ENCODE measurements at places on chromosomes 1 and 21. TPM values are rescaled to one million over a fixed set of nuclear protein-coding genes. Genes with fewer than 3 reads are reported as not detected.

GRCh38 chr1:14110040-14110439, 410.1 kb downstream of the PRDM2 start:
- no peak for DNase-seq

DNA sequence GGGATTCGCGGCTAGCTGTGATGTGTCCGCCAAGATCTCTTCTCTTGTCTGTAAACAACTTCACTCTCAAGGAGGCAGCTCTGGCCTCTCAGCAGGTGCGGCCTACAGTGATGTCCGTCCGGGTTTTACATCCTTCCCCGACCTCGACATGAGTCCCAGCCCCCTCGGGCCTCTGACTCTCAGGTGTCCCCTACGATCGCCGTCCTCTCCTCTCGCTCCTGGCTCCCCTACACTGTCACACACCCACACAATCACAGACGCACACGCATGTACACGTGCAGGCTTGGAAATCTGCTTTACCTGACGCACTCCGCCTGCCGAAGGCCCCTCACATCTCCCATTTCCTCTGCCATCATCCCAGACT, 797 bp upstream of the RSPH1 start:
- DNase-seq: no peak

The PTPN7 gene
- total RNA-seq: 0.27 TPM

- DNase-seq: no peak
Measured at GRCh38 chr21:36571556-36571955, 91.6 kb upstream of the CLDN14 start.

GRCh38 chr1:211551638-211552460, 27.1 kb downstream of the SLC30A1 start:
- DNase-seq: no peak

GRCh38 chr1:98429965-98430443, 231.5 kb upstream of the SNX7 start:
- DNase-seq: no peak

The RNF186 gene
- total RNA-seq: not detected

The SH2D1B gene
- total RNA-seq: 0.16 TPM

The CIART gene
- total RNA-seq: 11.8 TPM

The GBP2 gene
- total RNA-seq: 11.1 TPM

- DNase-seq: no peak
Measured at GRCh38 chr1:64855557-64855956, 110.7 kb downstream of the RAVER2 start.

The PDC gene
- not detected for total RNA-seq

The PFKFB2 gene
- 77.9 TPM for total RNA-seq

DNA sequence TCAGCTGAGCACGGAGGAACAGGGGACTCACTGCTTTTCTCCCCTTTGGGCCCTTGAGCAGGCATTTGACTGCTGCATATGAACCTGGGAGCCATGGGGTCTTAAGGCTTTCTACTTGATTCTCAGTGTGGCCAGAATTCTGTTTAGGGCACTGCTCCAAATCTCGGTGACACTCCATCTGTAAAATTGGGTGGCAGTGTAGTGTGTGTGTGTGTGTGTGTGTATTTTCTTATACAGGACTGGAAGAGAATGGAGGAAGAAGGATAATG, 162.2 kb downstream of the PBX1 start:
- DNase-seq: no peak

- no peak for DNase-seq
Measured at GRCh38 chr1:222073307-222073995, 331.6 kb upstream of the DUSP10 start.

DNA sequence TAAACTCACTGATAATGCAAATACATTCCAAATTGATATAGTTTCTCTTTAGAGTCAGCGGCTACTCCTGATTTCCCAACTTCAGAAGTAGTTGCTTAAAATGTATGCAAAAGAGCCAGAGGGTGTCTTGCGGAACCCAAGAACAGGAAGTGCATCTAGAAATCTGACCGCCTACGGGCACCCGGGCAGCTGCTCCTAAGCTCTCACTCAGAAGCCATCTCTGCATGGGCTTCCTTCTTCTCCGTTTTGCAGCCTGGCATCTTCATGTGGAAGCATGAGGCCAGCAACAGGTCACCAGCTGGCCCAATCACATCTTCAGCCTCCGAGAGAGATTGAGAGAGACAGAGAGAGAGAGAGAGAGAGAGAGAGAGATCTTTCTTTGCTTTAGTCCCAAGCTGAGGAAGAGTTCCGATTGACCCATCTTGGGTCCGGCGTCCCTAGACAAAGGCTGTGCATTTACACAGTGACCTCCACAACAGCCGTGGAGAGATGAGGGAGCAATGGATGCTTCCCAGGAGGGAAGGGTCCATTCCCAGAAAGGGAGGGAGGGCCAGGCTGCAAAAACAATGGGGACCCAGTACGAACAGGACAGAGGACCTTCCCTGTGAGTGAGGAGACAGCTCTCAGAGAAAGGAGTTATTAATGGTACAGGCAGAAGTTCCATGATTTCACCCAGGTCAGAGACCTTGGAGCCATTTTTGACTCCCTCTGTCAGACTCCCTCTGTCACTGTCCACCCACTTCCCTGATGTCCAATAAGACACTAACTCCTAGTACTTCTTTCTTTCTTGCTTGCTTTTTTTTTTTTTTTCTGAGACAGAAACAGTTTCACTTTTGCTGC, 28.2 kb upstream of the SLC30A1 start:
- DNase-seq: peak; percentile 63

The S100A3 gene
- 0.70 TPM for total RNA-seq

- no peak for DNase-seq
Measured at GRCh38 chr1:100955322-100955721, 59.4 kb downstream of the SLC30A7 start.

GRCh38 chr1:182317611-182318161, 73.9 kb downstream of the GLUL start:
- no peak for DNase-seq

DNA sequence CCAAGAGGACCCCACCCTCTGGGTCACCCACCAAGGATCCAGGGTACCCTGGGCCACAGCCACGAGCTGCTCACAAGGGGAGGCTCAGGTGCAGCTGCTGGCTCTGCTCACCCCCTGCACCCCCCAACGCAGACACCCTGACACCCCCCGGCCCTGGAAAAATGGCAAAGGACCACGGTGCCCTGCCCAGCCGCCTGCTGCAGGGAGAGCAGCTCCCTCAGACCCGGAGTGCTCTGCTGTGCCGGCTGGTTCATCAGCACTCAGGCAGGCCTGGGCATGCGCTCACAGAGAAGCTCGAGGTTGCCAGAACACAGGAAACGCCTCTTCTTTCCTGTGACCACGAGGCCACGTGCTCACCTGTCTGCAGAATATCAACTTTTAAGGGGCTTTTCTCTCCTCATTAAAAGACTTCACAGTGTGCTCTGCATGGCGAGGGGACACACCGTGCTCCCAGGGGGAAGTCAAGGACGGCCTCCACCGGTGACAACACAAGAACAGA, 4.3 kb upstream of the C1QTNF12 start:
- no peak for DNase-seq
